ENCODE measurements at places on chromosomes 7 and 10.

- no peaks in the 10 kb centered on the region for H3K36me3 ChIP-seq
- peaks cover 8% of the 10 kb centered on the region for H3K4me1 ChIP-seq
- DNase-seq: no peak
- no peak overlapping the region for H3K4me3 ChIP-seq
Observed at GRCh38 chr7:121446526-121446925, 50.4 kb upstream of the FAM3C start.

- H3K4me1 ChIP-seq: no peaks in the 10 kb centered on the region
- DNase-seq: no peak
- no peak overlapping the region for H3K27ac ChIP-seq
Observed at GRCh38 chr7:99531354-99531765, 20.6 kb downstream of the FAM200A start.

GRCh38 chr7:73521636-73522104 is 423 bp downstream of the BAZ1B start:
- peaks cover 40% of the 10 kb centered on the region for H3K36me3 ChIP-seq
- DNase-seq: no peak
- H3K27me3 ChIP-seq: no peaks in the 10 kb centered on the region
- H3K4me3 ChIP-seq: peak overlapping the region; percentile 93

DNA sequence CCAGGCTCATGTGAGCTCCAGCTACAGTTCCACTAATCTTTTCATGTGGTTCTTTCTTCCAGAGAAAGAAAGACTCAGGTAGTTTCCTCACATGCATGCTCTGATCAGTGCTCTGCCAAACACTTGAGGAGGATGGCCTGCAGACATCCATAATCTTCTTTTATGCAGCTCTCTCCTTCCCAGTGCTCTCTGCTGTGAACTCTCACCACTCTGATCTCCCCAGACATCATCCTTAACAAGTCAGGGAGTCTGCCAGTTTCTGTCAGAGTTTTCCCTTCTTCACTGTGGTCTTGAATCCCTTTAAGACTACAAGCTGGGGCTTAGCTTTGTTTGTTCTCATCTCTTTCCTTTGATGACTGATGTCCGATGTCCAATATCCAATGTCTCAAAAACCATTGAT is 203.4 kb upstream of the PRKCQ start:
- H3K27me3 ChIP-seq: peaks cover 21% of the 10 kb centered on the region
- H3K36me3 ChIP-seq: no peaks in the 10 kb centered on the region
- no peak for DNase-seq
- H3K4me1 ChIP-seq: no peaks in the 10 kb centered on the region
- no peak overlapping the region for H3K4me3 ChIP-seq
- H3K27ac ChIP-seq: no peak overlapping the region

- no peaks in the 10 kb centered on the region for H3K4me1 ChIP-seq
- H3K4me3 ChIP-seq: no peak overlapping the region
- H3K27ac ChIP-seq: no peak overlapping the region
- DNase-seq: no peak
Observed at GRCh38 chr10:36538953-36539586, 586.3 kb upstream of the ANKRD30A start.

DNA sequence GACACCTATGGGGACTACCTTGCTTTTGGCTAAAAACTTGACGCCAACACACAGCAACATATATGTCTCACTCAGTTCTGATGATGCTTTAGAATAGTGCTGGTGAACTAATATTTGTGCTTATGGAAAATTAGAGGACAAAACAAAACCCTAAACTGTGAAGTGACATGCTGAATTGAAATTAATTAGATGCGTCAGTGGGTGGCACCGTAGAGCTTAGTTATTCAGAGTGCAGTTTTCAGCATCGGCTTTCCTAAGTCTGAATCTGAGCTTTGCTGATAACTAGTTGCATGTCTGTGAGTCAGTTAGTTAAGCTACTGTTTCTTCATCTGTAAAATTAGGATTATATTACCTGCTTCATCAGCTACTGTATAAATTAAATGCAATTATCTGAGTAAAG is 245.0 kb upstream of the SORCS1 start:
- DNase-seq: no peak
- H3K27ac ChIP-seq: no peak overlapping the region
- no peaks in the 10 kb centered on the region for H3K27me3 ChIP-seq
- H3K4me1 ChIP-seq: no peaks in the 10 kb centered on the region
- H3K4me3 ChIP-seq: no peak overlapping the region

- H3K4me1 ChIP-seq: peaks cover 3% of the 10 kb centered on the region
- H3K4me3 ChIP-seq: peak overlapping the region; percentile 16
Observed at GRCh38 chr7:70787286-70787685, 344.7 kb upstream of the GALNT17 start.

DNA sequence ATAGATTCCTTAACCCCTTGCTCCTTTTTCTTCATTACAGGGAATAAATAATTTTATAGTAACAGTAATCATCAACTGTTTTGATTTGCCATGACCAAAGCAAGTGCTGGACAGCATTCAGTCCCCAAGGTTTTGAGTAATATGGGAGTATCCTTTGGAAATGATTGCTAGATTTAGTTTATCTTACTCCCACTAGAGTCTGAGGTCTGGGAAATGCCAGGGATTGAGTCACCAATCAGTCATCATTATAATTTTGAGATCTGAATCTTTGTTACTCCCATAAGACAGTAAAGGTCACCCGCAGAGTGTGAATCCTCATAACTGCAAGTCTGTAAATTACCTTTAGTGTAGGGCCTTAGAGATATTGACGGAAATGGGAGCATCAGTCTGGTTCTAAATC is 133.7 kb upstream of the SEMA3E start:
- no peak for DNase-seq
- no peak overlapping the region for H3K27ac ChIP-seq
- H3K4me3 ChIP-seq: no peak overlapping the region
- no peaks in the 10 kb centered on the region for H3K27me3 ChIP-seq

DNA sequence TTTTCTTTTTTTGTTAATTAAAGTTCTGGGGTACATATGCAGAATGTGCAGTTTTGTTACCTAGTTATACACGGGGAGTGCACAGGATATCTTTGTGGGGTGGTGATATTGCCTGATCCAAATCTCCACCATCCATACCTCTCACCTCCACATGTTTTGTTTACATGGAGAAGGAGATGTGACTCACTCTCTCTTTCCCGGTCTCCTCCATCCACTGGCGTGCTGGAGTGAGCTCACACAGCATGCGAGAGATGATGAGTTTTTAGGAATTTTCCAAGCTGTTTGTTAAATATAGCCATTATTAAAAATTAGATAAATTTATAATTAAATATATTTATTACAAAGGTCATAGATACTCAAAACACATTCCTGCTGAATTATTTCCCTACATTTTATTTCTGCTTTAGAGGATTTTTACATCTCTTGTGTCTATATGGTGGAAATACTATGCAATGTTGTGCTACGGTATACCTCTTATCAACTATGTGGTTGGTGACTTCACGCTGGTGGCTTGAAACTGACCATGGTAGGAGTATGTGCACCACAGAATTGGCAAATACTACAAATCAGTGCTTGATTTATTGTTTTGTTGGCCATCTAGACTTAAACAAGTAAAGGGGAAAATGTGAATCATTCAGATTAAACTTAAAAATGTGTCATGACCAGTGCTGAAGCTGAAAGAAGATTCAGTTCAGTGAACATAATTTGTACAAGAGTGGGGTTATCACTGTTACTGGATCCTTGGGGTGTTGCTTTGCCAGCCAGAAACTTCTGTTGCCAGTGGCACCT is 107.9 kb upstream of the FAM180A start:
- no peaks in the 10 kb centered on the region for H3K4me1 ChIP-seq
- no peak for DNase-seq
- no peaks in the 10 kb centered on the region for H3K36me3 ChIP-seq
- H3K27me3 ChIP-seq: peaks cover under 1% of the 10 kb centered on the region

DNA sequence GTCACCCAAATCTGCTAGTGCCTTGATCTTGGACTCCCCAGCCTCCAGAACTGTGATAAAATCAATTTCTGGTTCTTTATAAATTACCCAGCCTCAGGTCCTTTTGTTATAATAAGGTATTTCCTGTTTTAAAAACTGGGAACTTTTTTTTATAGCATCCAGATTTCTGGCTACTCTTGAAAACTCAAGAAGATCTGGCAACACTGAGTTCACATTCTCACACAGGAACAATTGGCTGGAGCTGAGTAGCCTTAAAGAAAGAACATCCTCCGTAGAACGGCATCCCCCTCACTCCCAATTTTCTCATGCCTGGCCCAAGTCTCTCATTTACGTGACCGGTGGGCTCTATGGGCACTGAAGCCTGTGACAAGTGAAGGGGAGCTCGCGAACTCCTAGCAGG is 47.1 kb downstream of the SLC35G1 start:
- no peaks in the 10 kb centered on the region for H3K4me1 ChIP-seq
- H3K4me3 ChIP-seq: no peak overlapping the region
- no peaks in the 10 kb centered on the region for H3K36me3 ChIP-seq

DNA sequence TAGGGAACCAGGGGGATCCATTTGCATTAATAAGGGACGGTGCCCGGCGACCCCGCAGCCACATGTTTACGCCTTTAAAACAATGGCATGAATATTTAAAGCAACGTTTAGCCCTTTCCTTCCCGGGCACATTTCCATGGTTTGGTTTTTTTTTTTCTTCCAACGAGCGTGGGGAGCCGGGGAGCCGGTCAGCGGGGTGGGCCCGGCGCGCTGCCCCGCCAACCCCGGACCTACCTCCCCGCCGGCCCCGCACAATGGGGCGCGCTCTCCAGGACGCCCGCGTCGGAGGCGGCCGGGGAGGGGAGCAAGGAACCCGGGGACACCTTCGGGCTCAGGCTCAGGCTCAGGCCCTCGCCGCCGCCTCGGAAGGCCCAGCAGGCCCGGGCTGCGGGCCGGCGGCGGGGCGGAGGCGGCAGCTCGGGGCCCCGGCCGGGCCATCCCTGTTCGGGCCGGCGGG is 1.0 kb downstream of the SEPHS1 start:
- no peaks in the 10 kb centered on the region for H3K27me3 ChIP-seq
- no peak for DNase-seq
- peak overlapping the region; percentile 90 for H3K4me3 ChIP-seq
- H3K4me1 ChIP-seq: peaks cover 41% of the 10 kb centered on the region
- peaks cover 19% of the 10 kb centered on the region for H3K36me3 ChIP-seq
- H3K27ac ChIP-seq: peak overlapping the region; percentile 86
